ENCODE measurements at places on chromosomes 7 and 10.

DNA sequence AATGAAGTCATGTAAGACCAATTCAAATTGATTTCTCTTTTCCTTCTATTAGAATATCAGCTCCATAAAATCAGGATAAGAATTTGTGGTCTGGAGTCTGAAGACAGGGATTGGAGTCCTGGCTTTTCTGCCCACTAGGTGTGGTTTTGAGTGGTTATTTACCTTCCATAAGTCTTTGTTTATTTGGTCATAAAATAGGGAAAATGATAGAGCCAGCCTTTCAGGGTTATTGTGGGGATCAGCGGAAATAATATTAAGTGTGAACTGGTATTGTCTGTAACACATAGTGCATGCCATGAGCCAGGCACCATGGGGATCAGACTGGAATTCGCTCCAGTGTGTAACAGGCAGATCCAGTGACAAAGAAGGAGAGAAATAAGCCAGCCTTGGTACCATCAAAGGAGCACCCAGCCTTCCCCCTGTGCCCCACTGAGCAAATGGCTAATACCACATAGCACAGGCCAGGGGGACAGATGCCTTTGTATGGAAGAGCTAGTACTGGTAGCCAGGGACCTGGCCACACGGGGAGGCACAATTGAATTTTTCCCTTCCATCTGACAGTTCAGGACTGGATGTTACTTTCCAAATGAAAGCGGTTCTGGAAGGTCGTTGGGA lies 509.7 kb upstream of the PODXL start:
- no peak for DNase-seq

- DNase-seq, result no peak
Observed at GRCh38 chr10:68559251-68559650, 886 bp upstream of the TET1 start.

- no peak for DNase-seq
Observed at GRCh38 chr7:116906391-116906790, 44.0 kb downstream of the CAPZA2 start.

GRCh38 chr7:24703296-24703695 lies 54.0 kb downstream of the GSDME start:
- no peak for DNase-seq

- DNase-seq, result no peak
Observed at GRCh38 chr10:91590904-91591796, 41.7 kb downstream of the PPP1R3C start.

DNA sequence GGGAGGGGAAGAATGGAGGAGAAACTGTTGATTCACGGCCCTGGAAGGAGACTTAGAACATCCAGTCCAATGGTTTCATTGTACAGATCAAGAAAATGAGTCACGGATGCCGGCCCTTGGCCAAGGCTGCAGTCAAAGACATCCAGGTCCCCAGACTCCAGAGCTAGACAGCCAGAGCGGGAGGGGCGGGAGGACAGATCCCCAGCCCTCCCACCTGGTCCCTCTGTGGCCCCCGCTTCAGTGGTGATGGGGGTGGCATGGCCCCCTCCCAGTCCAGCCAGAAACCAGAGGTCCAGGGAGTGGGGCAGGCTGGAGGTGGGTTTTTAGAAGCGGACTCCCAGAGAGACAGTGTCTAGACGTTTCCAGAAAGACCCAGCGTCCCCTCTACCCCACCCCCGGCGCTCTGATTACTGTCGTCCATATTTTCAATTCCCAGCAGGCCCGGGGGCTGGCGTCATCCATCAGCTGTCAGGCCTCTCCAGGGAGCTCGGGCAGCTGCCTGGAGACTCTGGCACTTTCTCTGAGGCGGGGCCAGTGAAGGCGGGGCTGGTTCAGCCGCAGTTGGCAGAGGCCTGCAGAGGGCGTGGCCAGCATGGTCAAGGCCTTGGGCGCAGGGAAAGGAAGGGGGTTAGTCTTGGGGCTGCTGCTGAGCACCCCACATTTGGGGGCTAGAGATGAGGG lies 8.0 kb upstream of the HSPB1 start:
- DNase-seq, result peak; percentile 39

- no peak for DNase-seq
Observed at GRCh38 chr10:95675403-95676116, 18.2 kb downstream of the TCTN3 start.

GRCh38 chr7:999149-999879 lies 16.3 kb downstream of the CYP2W1 start:
- DNase-seq, result no peak

DNA sequence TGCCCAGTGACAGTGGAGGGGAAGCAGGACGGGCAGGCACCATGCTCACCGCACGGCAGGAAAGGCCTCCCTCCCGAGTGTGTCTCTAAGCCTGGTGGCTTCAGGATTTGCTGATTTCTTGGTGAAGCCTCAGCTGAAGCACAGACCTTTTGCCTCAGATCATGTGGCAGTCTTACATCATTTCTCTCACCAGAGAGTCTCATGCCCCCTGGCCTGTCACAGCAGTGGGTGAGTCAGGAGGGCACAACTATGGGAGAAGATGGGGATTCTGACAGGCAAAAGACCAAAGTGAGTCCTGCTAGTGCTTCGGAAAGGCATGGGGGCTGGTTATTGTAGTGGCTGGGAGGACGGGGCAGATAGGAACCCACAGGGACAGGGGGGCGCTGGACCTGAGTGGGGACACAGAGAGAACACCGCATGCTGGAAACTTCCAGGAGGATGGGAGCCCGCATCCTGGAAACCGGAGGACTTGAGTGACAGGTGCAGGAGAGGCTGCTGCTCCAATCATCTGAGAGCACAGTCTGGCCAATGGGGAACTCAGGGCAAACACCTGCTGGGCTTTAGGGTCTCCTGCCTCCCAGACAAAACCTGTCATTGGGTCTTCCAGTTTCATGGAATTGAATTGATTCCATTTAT lies 166.8 kb downstream of the ADARB2 start:
- DNase-seq, result no peak

DNA sequence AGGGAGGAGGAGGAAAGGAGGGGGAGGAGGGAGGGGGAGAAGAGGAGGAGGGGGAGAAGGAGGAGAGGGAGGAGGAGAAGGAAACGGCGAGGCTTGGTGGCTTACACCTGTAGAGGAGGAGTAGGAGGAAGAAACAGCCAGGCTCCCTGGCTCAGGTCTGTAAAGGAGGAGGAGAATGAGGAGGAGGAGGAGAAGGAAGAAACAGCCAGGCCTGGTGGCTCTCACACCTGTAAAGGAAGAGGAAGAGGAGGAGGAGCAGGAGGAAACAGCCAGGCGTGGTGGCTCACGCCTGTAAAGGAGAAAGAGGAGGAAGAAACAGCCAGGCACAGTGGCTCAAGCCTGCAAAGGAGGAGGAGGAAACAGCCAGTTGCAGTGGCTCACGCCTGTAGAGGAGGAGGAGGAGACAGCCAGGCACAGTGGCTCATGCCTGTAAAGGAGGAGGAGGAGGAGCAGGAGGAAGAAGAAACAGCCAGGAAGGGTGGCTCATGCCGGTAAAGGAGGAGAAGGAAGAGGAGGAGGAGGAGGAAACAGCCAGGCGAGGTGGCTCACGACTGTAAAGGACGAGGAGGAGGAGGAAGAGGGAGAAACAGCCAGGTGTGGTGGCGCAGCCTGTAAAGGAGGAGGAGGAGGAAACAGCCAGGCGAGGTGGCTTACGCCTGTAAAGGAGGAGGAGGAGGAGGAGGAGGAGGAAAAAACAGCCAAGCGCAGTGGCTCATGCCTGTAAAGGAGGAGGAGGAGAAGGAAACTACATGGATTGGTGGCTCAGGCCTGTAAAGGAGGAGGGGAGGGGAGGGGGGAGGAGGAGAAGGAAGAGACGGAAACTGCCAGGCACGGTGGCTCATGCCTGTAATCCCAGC lies 14.9 kb upstream of the CRCP start:
- peak; percentile 54 for DNase-seq

DNA sequence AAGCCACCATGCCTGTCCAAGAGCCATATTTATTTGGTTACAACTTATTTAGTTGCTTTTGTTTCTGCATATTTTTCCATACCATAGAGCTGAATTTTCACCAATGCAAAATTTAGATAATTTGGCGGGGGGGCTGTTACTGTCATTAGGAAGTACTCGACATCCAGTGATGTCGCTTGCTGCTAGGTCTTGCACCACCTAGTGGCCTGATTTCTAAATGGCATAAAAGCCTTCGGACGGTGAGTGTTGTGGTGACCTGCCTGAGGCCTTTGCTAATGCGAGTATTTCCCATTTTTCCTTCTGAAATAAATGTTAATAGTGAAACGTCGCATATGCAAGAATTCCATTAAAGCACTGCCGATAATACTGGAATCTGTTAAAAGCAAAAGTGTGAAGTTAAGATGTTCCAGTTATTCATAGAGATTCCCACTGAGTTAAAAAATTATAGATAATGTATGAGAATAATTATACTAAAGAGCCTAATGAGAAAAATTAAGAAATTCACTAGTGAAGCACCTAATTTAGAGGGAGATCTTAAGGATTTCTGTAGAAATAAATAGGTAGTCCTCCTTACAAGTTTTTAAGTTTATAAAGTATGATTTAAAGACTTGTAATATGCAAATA lies 86.1 kb upstream of the DNAJB6 start:
- DNase-seq, result peak; percentile 60

DNA sequence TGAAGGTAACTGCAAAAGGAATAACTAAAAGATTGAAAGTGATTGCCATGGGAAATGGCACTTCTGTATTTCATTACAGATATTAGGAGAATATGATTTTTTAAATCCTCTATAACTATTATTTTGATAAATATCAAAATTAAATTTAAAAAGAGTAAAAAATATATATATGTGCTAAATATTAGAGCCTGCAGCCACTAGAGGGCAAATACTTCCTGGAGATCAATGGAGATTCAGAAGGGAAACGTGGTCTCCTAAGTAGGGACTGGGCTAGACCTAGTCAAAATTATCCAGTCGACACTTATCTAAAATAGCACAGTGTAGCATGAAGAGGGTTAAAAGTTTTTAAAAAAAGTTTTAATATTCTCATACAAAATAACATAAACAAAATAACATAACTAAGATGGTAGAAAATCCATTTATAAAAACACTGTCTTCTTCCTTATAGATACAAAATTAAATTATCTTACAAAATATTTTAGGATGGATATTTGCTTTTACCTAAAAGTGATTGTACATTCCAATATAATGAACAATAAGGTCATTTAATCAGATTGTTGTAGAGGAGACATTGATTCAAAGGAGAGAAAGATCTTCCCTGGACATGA lies 434.3 kb downstream of the MDFIC start:
- DNase-seq, result no peak

DNA sequence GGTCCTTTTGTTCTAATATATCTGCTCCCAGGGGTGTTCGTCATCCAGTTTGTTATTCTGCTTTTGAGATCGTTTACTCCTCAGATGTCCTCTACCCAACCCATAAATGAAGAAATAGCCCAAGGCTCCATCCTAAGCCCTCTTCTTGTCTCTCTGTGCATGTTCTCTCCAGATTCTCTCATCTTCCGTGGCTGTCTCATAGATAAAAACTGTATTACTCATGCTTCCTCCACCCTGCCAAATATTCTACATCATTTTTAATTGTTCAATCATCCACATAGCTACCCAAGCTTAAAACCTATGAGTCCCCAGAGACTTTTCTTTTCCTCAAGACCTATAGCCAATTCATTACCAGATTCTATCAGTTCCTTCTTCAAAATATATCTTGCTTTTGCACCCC lies 44.9 kb downstream of the CAV1 start:
- no peak for DNase-seq

DNA sequence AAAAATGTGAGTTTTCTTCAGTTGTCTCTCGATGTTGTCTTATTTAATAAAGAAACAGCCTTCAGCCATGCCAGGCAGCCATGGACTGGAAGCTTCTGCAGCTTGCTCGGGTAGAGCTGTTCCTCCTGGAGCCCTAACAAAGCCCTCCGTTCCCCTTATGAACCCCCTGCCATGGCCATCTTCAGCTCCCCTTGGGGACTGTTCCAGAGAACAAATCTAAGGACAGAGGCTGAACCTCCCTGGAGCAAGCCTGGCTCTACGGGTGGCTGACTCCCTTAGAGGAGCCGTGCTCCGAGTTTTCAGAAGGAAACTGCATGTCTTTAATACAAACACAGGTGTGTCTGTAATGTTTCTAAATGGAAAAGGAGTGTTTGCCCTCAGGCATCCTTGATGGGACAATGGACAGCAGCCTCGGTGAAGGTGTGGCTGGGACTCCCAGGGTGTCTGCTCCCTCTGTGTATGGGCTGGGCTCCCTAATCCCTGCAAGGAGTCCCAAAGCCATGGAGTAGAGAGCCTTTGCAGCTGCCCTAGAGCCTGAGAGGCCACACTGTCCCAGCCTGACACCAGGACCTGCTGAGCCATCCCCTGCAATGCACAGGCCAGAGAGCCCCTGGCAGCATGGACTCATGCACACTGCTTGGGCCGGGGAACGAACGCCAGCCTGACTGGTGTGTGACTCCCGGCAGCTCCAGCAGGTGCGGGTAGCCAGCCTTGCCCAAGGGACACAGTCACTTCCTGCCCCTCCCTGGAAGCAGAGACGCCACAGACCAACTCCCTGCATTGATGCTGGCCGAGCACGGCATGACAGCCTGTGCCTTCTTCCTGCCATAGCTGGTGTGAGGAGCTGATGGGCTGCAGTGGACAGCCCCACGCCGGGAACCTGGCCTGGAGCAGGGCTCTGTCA lies 381.8 kb downstream of the TCERG1L start:
- DNase-seq, result no peak

GRCh38 chr10:73248259-73248724 lies 1.2 kb upstream of the DNAJC9 start:
- no peak for DNase-seq

GRCh38 chr10:12055732-12056131 lies 13.0 kb upstream of the DHTKD1 start:
- no peak for DNase-seq

DNA sequence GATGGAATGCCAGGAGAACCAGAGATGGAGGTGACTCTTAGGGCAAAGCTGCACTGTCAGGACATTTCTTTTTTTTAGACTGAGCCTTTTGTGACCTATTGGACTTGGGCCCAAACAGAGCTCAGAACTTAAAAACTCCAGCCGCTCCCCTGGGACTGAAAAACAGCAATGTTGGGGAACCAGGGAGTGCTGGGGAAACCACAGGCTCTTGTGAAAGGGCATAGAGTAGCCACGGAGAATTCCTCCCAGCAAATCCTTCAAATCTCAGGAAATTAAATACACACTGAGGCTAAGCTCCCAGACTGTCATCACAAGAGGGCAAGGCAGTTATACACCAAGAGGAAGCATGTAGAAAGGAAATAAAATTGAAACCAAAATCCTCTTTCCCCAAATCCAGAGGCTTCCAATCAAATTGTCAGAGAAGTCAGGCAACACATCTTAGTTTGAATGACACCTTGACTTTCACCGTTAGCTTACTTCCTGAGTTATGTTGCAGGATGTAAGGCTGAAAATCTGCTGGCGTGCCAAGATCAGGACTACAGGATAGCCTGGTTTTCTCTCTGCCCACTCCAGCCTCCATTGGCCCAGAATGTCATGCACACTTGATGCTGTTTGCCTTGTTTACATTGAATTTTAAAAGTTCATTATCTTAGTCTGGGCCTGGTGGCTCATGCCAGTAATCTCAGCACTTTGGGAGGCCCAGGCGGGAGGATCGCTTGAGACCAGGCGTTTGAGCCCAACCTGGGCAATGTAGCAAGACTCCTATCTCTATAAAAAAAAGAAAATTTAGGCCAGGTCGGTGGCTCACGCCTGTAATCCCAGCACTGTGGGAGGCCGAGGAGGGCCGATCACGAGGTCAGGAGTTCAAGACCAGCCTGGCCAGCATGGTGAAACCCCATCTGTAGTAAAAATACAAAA lies 2.6 kb upstream of the RFC2 start:
- DNase-seq, result no peak

GRCh38 chr10:99660662-99661376 lies 1.5 kb downstream of the ENTPD7 start:
- DNase-seq, result no peak

Data from stimulated activated CD4-positive, alpha-beta T cell treated with anti-CD3 and anti-CD28 coated beads, Interleukin-15, amount 100 ng/mL, for 24 hours (primary cell).